CD4-positive, alpha-beta T cell treated with Interleukin-4 for 4 hours (primary cell): ENCODE measurements at places on chromosomes 6 and 20.

DNA sequence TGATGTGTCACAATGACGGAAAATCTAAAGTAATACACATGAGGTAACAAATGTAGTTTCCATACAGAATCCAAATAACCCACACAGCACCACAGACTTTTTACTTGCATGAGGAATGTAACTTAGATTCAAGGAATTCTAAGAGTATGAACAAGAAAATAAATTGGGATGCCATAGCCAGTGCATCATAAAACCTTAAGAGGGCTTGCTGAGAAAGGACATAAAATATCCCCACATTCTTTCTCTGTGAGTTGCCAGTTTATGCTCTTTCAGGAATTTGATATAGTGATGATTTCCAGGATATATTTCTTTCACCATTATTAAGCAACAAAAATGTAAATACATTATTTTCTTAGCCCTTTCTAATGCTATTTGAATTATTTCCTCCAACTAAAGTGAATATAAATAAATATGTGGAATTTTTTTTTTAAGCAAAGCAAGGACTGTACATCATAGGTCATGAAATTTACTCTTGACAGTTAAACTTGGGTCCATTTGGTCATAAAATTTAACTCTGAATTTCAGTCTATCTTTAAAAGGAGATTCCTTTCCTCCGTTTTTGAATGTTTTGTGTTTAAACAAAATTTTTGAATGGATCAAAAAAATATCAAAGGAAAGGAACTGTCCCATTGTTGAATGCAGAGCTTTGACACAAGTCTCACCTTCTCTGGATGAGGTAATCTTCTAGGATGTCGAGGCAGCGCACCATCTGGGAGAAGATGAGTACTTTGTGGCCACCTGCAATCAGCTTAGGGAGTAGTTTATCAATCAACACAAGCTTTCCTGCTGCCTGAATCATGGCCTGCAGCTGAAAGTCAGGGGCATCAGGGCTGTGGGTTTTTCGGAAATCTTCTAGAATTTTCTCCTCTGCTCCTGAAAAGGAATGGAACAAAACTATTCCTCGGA lies 116.3 kb upstream of the EMILIN3 start:
- no peak for DNase-seq

GRCh38 chr6:135985471-135985870 lies 134.0 kb downstream of the PDE7B start:
- DNase-seq = no peak

- DNase-seq = no peak
These were observed 125.3 kb downstream of the ANKS1A start for GRCh38 chr6:35014341-35014740.

- DNase-seq = no peak
These were observed 309.8 kb upstream of the SUPT3H start for GRCh38 chr6:45687570-45687969.

DNA sequence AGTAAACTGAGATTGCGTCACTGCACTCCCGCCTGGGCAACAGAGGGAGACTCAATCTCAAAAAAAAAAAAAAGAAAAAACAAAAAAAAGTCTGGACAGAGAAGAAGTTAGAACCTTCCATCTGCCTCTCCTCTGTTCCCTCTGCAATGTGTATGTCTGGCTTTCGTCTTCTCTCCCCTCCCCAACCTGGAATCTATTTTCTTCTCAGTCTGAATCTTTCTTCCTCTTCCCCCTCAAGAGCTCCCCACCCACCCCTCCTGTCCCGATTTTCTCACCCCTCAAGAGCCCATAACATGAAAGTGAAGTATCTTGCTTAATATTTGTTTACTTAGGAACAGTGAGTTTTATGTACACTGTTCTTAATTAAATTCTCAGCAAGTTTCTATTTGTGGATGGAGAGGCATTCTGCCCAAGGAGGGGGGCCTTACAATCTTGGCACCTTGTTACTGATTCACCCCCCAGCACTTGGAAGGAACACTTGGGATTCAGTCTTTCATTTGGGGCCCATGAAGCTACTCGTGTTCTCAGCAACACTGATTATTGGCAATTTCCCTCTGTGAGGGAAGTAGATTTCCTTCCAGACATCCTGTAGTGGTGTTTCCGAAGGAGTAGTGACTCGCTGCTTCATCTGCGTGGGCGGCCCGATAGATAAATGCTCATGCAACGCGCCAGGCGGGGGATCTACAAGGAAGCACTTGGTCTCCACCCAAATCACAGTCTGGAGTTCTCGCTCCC lies 69.3 kb upstream of the SRSF6 start:
- no peak for DNase-seq

- no peak for DNase-seq
These were observed 112.4 kb downstream of the ARMC2 start for GRCh38 chr6:108960601-108961000.

GRCh38 chr6:47096211-47096895 lies 54.2 kb upstream of the ADGRF1 start:
- DNase-seq = no peak

GRCh38 chr6:5968817-5969734 lies 37.6 kb downstream of the NRN1 start:
- DNase-seq = no peak

DNA sequence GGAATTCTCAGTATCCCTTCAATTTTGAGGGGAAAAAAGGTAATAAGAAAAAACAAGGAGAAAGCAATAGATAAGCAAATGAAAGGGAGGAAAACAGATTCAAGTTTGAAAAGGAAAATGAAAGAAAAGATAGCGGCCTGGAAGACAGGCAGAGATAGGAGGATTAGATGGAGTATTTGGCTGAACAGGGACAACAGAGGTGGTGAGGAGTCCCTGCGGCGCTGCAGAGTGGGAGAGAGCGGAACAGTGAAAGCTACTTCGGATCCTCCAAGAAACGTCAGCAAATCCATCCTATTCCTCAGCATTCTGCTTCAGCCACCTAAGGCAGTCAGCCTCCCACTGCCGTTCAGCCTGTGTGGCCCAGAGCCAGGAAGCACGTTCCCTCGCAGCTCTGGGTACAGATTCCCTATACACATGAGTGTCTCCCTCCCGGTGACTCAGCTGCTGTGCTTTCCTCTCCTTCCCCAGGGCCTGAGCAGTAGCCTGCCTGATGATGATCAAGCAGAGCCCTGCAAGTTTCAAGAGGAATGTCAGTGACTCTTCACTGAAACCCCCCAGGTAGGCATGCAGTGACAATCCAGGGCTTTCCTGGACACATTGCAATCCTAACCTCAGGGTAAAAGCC lies 43.4 kb upstream of the CDYL start:
- no peak for DNase-seq

- no peak for DNase-seq
These were observed 45.1 kb downstream of the SCAND1 start for GRCh38 chr20:35909176-35909575.

GRCh38 chr6:63278916-63279315 lies 40.9 kb downstream of the LGSN start:
- no peak for DNase-seq

DNA sequence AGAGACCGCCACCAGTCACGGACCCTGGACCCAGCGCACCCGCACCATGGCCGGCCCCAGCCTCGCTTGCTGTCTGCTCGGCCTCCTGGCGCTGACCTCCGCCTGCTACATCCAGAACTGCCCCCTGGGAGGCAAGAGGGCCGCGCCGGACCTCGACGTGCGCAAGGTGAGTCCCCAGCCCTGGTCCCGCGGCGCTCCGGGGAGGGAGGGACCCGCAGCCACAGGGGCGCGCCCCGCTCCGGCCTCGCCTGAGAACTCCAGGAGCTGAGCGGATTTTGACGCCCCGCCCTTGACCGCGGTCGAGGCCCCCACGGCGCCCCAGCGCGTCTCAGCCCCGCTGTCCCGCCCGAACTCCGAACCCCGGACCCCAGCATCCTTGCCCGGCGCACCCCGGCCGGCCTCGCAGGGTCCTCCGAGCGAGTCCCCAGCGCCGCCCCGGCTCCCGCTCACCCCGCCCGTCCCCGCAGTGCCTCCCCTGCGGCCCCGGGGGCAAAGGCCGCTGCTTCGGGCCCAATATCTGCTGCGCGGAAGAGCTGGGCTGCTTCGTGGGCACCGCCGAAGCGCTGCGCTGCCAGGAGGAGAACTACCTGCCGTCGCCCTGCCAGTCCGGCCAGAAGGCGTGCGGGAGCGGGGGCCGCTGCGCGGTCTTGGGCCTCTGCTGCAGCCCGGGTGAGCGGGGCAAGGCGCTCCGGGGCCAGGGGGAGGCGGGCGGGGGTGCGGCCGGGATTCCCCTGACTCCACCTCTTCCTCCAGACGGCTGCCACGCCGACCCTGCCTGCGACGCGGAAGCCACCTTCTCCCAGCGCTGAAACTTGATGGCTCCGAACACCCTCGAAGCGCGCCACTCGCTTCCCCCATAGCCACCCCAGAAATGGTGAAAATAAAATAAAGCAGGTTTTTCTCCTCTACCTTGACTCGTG lies at the start of gene OXT:
Gene OXT (plus strand): TSS at position 11 of the 920 bp plus-strand sequence. CDS start 36 bp downstream, at position 47.
- peak; percentile 77 for DNase-seq

GRCh38 chr6:388202-388903 lies 3.2 kb upstream of the IRF4 start:
- DNase-seq = no peak
